CD4-positive, alpha-beta T cell treated with Interleukin-1 beta for 1 hour (primary cell): ENCODE measurements at places on chromosomes 2 and 18.

- DNase-seq, result no peak
Measured at GRCh38 chr2:129819855-129820254, 159.6 kb upstream of the RAB6C start.

DNA sequence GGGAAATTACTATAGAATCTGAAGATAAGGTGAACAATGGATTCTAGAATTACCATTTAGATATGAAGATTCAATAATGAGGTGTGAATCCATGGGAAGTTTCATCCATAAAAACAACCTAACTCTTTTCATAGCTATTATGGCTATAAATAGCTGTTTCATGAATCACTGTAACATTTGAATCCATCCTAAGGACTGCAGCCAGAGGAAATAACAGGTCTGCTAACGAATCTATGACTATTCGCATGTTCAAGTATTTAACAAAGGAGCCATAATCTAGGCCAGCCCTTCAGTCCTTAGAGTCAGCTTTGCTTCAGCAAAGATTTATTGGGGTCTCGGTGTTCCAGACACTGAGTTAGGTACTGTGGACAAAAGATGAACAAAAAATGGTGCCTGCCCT, 87.1 kb downstream of the MYOM1 start:
- DNase-seq, result no peak

- no peak for DNase-seq
Measured at GRCh38 chr2:25330273-25330672, 11.5 kb downstream of the DNMT3A start.

DNA sequence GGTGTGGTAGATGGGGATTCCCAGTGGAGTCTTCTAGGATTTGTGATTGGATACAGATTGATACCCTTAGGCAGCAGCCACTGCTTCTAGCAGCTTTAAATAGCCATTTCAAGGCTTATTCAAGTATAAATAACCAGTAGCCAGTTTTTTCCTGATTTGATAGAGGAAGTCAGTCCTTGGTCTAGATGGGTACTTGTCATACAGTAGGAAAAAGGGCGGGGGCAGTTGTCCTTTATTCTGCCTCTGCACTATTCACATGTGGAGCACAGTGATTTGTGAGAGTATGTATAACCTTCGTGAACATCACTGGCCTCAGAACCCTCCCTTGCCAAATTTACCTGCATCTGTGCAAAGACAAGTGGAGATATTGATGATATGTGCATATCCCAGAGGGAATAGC, 6.8 kb downstream of the PPP1CB start:
- DNase-seq, result no peak

GRCh38 chr2:42268528-42269151, 92.4 kb downstream of the COX7A2L start:
- no peak for DNase-seq

DNA sequence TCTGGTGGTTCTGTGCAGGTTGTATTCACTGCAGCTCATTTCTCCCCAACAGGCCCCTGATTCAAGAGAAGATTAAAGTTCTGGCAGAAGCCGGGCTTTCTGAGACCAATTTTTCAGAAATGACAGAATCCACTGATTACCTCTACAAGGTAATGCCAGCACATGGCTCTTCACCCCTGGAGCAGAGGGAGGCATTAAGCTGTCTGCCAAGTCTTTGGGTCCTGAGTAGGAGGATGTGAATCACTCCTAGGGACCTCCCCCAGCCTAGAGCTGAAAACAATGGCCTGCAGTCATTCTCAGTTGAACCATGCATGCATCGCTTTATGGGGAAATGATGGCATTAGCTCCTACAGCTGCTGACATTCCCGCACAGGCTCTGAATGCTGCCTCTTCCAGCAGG, 20.5 kb upstream of the RPL37A start:
- no peak for DNase-seq

DNA sequence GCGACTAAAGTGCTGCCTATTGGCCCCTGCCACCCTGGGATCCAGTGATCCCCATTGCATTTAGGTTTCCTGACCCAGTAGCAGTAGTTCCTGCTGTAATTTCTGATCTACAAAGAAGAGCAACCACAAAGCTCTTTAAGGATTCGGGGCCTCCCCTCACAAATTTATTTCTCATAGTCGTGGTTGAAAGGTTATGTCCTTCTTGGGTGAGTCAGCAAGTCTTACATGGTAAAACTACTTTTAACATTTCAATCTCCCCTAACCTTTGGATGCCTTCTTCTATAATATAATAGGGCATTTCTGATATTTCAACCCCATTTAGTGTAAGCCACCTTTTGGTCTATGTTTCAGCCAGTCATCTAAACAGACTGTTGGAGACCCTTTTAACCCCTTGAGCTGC, 14.9 kb downstream of the PIKFYVE start:
- no peak for DNase-seq

GRCh38 chr18:21342372-21342771, 100.3 kb downstream of the GREB1L start:
- no peak for DNase-seq

- DNase-seq, result no peak
Measured at GRCh38 chr2:175976391-175977157, 25.5 kb downstream of the LNPK start.

GRCh38 chr2:227821043-227821942, 7.7 kb downstream of the CCL20 start:
- no peak for DNase-seq
